ENCODE measurements at places on chromosomes 4 and X. TPM values are rescaled to one million over a fixed set of nuclear protein-coding genes. Genes with fewer than 3 reads are reported as not detected.

The TCEAL3 gene
- 65.8 TPM for total RNA-seq

The MAGED4B gene
- total RNA-seq = 5.1 TPM

The MAGEA12 gene
- total RNA-seq = 11.4 TPM

- no peak for DNase-seq
Measured at GRCh38 chr4:6576512-6576911, 1.5 kb downstream of the MAN2B2 start.

GRCh38 chr4:144411700-144412099 lies 234.3 kb upstream of the HHIP start:
- no peak for DNase-seq

- DNase-seq = no peak
Measured at GRCh38 chrX:153190381-153190780, 11.3 kb downstream of the MAGEA1 start.

The GLUD2 gene
- 176 TPM for total RNA-seq

The RASL11B gene
- 25.5 TPM for total RNA-seq

DNA sequence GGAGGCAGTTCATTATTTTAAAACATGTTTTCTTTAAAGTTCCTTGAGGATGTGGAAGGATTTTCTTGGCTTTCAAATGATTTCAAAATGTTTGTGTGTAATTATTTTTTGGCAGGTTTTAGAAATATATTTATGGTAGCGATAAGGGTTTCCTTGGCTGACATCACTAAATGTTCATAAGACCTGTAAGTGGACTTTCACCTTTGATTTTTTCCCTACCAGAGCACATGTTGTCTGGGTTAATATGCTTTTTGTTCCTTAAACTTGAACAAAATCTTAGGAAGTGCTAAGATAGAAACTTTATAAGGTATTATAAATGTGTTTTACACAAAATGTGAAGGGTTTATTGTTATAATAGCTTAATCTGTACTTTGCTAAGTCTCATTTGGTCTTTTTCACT lies 315.6 kb downstream of the PCDH7 start:
- no peak for DNase-seq

DNA sequence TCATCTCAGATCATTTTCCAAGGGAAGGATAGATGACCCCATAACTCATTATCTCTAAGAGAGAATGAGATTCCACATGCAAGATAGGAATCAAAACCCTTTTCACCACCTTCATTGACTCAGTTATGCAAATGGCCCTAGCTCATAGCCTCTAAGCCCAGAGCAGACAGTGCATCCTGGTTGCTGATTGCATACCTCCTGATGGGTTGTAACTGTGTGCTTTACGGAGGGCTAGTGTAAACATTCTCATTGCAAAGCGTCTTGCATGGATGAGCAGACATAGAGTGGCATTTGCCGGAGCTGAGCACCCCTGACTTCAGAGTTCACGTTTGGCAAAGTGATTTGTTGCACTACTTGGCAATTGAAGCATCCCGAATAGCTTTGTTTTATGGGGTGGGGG lies 151.0 kb downstream of the VCX3A start:
- DNase-seq = no peak

- DNase-seq = no peak
Measured at GRCh38 chr4:77581724-77582123, 23.9 kb upstream of the CXCL13 start.

- no peak for DNase-seq
Measured at GRCh38 chr4:110033355-110034025, 120.8 kb downstream of the EGF start.

DNA sequence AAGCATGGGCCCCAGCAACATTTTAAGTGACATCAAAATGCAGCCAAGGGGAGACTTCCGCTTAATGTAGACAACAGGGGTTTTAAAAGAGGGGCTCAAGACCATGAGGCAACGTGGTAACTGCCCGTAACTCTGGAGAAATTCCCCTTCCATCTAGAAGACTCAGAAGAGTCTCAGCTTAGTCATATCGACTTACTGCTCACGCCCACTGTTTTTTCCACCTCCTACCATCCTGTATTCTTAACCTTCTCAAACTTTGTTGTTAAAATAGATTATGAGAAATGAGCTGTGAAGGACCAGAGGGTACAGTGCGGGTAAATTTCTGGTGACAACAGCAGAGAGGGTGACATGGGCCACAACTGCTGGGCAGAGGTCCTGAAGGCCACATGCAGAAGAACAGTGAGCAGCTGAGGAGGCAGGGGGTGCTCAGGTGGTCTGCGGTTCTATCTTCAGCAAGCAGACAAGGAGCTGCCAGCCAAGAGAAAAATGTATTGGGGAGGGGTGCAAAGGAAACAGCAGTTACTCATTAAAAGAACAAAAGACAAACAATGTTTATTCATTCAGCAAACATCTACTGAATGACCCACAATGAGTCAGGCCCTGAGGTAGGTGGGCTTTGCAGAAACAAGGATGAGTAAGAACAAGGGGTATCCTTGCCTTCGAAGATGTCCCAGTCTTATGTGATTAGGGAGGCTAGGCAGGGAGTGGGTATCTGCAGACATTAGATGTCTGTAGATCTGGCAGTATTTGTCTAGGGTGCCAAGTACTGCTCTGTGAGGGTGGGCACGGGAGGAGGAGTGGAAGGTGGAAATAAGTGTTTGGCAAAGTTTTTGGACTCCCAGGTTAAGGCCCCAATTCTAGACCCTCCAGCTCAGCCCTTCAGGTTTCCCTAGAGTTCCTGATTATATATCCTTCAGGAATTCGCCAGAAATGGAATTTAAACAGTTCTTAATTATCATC lies 175.3 kb downstream of the TSPAN5 start:
- no peak for DNase-seq

DNA sequence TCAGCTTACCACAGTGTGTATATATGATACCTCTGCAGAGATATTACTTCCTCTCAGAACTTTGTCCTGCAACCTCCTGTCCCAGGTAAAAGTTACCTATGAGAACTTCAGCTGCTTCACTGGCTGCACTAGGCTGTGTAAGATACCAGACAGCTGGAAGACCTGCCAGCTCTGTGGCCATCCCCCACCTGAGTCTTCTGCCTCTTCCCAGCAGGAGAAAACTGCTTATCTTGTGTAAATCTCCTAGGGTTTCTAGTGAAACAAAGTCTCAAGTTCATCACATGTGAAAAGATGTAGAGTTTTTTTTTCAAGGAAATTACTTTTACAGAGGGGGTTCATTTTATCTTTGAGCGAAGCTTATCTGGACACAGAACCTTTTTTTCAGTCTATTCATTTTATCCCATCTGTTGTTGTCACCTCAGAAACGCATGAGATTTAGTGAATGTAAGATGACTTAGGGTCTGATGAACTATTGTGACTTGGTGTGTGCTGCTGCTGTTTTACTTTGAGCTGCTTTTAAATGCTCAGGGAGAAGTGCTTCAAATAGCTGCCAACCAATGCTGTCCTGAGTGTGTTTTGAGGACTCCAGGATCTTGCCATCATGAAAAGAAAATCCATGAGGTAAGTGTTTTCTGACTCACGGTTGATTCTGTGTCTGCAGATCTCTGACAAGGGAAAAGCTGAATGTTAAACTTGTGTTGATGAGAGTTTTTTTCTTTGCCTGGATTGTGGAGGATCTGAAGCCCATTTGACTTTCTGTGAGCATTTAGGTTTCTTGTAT lies 187.8 kb downstream of the FRAS1 start:
- DNase-seq = no peak

DNA sequence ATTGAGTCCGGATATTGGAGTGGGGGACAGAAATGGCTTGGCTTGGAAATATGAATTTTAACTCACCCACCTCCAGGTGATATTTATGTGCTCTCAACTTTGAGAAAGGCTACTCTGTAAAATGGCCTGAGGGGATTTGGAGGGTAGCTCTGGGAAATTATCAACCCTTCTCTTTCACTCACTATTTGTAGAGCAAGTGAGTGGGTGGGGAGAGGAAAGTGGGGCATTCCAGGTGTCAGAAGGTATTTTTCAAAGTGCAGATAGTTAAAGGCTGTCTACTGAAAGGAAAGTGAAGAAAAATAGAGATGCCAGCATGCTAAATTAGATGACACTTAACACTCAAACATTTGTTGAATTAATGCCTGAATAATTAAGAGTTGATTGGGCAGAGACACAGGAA lies 44.1 kb downstream of the TMEM164 start:
- no peak for DNase-seq

The HSD17B13 gene
- 0.81 TPM for total RNA-seq

GRCh38 chr4:157804986-157805385 lies 367.8 kb downstream of the GASK1B start:
- DNase-seq = peak; percentile 15

The ARHGAP6 gene
- 5.7 TPM for total RNA-seq

The GPC4 gene
- 15.9 TPM for total RNA-seq

The NPY1R gene
- 5.9 TPM for total RNA-seq

The NOX1 gene
- 1.2 TPM for total RNA-seq

The EDNRA gene
- total RNA-seq = 12.3 TPM

The ATP2B3 gene
- total RNA-seq = 1.2 TPM

- no peak for DNase-seq
Measured at GRCh38 chrX:8692871-8693270, 39.1 kb downstream of the ANOS1 start.

GRCh38 chr4:76458825-76459224 lies 23.8 kb downstream of the SHROOM3 start:
- no peak for DNase-seq

DNA sequence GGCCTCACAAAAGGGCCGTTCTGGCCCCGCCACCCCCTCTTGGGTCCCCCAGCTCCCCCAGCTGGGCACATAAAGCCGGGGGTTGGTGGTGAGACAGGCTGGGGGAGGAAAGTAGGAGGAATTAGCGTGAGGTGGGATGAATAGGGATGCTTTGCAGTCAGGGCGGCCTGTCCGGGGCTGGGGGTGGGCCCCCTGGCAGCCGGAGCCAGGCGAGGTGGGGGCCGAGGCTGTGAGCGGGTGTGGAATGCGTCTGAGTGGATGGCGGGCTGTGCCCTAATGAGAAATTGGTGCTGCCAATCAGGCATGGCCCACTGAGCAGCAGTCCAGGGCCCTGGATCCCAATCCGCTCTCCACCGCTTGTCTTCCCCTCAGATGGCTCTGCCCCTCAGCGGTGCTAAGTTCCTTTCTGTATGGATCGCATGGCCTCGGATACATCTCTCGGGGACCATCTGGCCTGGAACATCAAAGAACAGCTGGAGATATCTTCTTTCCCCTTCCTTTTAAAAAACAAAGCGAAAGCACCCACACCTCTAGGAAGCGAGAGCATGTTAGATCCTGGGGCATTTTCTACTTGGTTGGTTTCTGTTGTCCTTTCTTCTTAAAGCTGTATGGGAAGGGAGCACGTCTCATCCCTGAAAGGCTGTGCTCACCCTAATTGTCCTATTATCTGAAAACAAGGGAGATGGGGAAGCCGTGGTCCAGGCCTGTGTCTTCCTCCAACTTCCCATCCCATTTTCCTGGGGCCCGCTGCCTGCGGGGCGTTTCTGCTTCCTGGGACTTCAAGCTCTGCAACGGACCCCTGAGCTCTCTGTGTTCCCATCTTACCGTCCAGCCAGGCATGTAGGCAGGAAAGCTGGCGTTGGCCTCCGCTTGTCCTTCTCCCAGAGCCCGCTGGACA lies 106.9 kb downstream of the SORCS2 start:
- no peak for DNase-seq

GRCh38 chr4:110156442-110156841 lies 42.0 kb downstream of the ELOVL6 start:
- no peak for DNase-seq

GRCh38 chr4:124025428-124025827 lies 628.8 kb downstream of the SPRY1 start:
- DNase-seq = no peak

- peak; percentile 29 for DNase-seq
Measured at GRCh38 chrX:44223150-44223549, 120.3 kb downstream of the EFHC2 start.

The NEIL3 gene
- 2.0 TPM for total RNA-seq

- DNase-seq = no peak
Measured at GRCh38 chrX:24658421-24658820, 11.3 kb upstream of the PCYT1B start.

DNA sequence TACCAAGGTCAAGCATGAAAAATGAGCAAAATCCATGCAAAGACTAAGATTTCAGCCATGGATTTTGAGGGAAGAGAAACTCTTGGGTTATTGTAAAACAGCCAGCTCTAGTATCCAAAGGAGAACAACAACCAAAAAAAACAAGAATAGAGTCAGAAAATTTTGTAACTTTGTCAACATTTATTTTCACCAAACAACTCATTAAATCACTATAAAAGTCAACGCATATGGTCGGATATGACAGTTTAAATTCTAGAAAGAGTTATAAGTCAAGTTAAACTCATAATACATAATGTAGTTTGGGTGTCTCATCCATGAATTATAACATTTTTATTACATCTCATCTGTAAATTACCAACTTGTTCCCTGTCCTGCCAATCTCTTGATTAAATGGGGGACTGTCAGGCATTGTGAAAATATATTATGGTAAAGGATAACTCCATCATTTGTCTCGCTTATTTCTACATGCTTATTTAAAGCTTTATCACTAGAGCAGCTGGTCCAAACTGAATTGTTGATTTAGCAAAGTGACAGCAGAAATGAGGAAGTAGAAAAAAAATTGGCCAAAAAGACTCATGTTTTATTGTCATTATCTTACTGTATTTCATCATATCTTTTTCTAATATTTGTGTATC lies 224.8 kb upstream of the NOCT start:
- no peak for DNase-seq

The SLITRK4 gene
- 1.8 TPM for total RNA-seq

The JADE3 gene
- total RNA-seq = 33.1 TPM

DNA sequence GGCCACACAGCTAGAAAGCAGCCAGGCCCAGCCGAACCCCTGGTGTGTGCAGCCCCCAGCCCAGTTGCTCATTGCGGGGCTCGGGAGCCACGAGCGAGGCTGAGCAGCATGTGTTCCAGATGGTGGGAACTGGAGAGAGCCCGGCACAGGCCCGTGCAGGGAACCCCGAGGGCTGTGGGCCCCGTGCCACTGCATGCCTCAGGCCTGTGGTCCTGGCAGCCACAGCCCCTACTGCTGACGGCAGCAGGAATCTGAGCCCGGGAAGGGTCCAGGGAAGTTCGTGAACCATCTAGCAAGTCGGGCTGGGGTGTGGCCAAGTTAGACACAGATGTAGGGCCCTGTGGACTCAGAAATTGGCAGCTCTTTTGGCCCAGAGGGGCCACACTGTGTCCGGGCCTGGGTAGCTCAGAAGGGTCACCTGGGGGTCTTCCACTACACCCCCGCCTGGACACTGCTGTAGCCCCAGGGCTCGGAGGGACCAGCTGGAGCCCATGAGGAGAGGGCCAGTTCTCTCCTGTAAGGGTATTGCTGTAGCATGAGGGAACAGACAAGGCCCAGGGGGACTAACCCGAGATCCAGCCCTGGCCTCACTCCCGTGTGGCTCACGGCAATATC lies 12.1 kb downstream of the HTRA3 start:
- DNase-seq = peak; percentile 83

GRCh38 chr4:88029556-88029955 lies 22.1 kb downstream of the PKD2 start:
- DNase-seq = no peak

The RRH gene
- total RNA-seq = 0.43 TPM

DNA sequence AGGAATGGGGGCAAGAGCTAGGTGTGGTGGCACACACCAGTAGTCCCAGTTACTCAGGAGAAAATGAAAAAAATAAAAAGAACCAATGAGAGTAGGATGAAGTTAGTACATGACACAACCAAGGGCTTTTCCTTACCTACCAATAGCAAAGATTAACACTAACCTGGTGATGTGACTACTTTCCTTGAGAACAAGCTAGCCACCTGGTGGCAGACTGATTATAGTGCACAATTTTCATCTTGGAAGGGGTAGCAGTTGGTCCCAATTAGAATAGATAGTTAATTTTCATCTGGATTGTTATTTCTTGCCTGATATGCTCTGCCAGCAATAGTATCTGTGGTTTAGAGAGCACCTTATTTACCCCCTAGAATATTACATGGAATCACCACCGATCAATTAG lies 1216.8 kb upstream of the PABPC4L start:
- no peak for DNase-seq

The ENAM gene
- total RNA-seq = 2.4 TPM

- DNase-seq = no peak
Measured at GRCh38 chr4:172546782-172547181, 621.8 kb upstream of the GALNT7 start.

The LRP2BP gene
- 11.9 TPM for total RNA-seq
